DND-41 (cell line): ENCODE measurements at places on chromosomes 5 and 9.

DNA sequence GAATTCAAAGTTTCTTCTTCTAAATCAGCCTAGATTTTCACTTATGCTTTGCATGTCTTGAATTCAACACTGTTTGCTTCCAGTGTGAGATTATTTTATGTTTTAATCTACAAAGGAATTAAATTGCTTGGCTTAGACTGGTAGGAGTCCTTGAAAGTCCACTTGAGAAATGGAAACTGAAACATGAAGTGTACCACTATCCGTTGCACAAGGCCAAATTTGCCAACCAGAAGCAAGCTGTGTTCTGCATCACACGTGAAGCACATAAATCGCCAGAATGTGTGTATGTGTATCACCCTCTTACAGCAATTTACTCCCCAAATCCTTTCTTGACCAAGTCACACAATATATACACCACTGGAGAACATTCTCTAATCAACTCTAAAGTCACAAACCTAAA, 10.3 kb downstream of the SEMA6A start:
- no peaks in the 10 kb centered on the region for H3K4me1 ChIP-seq
- H3K27me3 ChIP-seq, result no peaks in the 10 kb centered on the region
- no peak overlapping the region for H3K27ac ChIP-seq
- H3K4me3 ChIP-seq, result no peak overlapping the region
- no peaks in the 10 kb centered on the region for H3K36me3 ChIP-seq

GRCh38 chr9:127942216-127943010, 4.8 kb upstream of the DPM2 start:
- H3K4me3 ChIP-seq, result no peak overlapping the region
- no peak overlapping the region for H3K27ac ChIP-seq
- DNase-seq, result peak; percentile 59
- peaks cover 13% of the 10 kb centered on the region for H3K4me1 ChIP-seq
- no peaks in the 10 kb centered on the region for H3K27me3 ChIP-seq
- peaks cover 22% of the 10 kb centered on the region; the same call in 1 of the 2 replicates for H3K36me3 ChIP-seq

- no peak overlapping the region for H3K4me3 ChIP-seq
- H3K4me1 ChIP-seq, result no peaks in the 10 kb centered on the region
- no peak for DNase-seq
- H3K36me3 ChIP-seq, result peaks cover 10% of the 10 kb centered on the region; the same call in 1 of the 2 replicates
- H3K27me3 ChIP-seq, result no peaks in the 10 kb centered on the region
Observed at GRCh38 chr9:112241491-112241890, 66.4 kb upstream of the SUSD1 start.

- H3K4me1 ChIP-seq, result peaks cover 18% of the 10 kb centered on the region
- H3K27me3 ChIP-seq, result no peaks in the 10 kb centered on the region
- no peak for DNase-seq
- H3K4me3 ChIP-seq, result no peak overlapping the region
- H3K27ac ChIP-seq, result no peak overlapping the region
- no peaks in the 10 kb centered on the region for H3K36me3 ChIP-seq
Observed at GRCh38 chr9:90946982-90947381, 145.4 kb downstream of the SYK start.

DNA sequence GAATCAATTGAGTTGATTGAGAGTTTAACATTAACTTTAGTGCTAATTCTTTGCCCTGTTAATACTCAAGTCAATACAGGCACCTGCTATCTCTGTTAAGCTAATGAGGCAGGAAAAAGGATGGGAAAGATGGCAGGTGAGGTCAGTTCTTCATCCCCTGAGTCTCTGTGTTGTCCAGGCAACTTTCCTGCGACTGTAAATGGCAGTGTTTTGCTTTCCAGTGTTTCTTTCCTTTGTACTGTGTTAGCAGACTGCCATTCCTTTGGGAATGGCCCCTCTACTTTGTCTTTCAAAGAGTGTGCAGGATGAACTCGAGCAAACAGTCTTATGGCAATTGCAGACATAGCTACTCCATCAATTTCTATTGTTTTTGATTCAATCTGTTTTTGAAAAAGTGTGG, 202.2 kb upstream of the VLDLR start:
- no peaks in the 10 kb centered on the region for H3K36me3 ChIP-seq
- peaks cover 13% of the 10 kb centered on the region for H3K4me1 ChIP-seq
- H3K27ac ChIP-seq, result no peak overlapping the region
- no peak for DNase-seq

DNA sequence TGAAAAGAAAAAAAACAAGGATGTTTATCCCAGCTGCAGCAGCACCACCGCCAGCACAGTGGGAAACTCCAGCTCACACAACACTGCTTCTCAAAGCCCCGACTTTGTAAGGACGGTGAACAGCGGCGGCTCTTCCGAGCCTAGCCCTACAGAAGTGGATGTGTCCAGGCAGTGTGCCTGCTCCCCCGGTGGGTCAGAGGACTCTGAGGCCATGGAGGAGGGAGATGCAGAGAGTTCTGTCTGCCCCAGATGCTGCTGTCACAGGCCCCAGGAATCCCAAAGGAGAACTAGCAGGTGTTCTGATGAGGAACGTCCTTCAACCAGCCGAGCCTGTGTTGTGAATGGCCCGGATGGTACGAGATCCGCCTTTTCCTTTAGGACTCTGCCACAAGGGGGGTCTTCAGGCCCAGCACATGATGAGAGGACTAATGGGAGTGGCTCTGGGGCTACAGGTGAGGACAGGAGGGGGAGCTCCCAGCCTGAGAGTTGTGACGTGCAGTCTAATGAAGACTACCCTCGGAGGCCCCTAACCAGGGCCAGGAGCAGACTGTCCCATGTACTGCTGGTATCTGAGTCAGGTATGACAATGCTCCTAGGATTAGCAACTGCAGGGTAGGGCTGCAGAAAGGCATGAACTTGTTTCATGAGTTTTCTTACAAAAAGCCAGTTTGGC, 43.7 kb downstream of the FBXO38 start:
- H3K27me3 ChIP-seq, result no peaks in the 10 kb centered on the region
- H3K27ac ChIP-seq, result no peak overlapping the region
- no peak for DNase-seq

- no peak overlapping the region for H3K4me3 ChIP-seq
- no peak for DNase-seq
- no peak overlapping the region for H3K27ac ChIP-seq
- H3K36me3 ChIP-seq, result no peaks in the 10 kb centered on the region
- no peaks in the 10 kb centered on the region for H3K4me1 ChIP-seq
- H3K27me3 ChIP-seq, result no peaks in the 10 kb centered on the region
Observed at GRCh38 chr5:145980718-145981117, 44.3 kb downstream of the SH3RF2 start.

DNA sequence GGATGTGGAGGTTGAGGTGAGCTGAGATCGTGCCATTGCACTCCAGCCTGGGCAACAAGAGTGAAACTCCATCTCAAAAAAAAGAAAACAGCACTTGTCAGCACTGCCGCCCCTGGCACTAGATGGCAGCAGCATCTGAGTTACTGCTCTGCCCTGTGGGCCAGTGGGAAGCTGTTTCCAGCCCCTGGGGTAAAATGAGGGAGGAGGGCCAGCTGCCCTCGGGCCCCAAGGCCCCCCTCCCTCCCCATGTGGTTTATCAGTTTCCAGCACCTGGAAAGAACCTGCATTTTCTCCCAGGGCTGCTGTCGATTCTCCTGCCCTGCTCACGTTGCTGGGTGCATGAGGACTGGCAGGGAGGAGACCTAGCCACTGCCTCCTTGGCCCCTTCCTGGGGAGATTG, 13.2 kb upstream of the CEL start:
- no peak overlapping the region for H3K4me3 ChIP-seq
- DNase-seq, result peak; percentile 24
- H3K27ac ChIP-seq, result no peak overlapping the region
- H3K4me1 ChIP-seq, result no peaks in the 10 kb centered on the region
- H3K36me3 ChIP-seq, result peaks cover 88% of the 10 kb centered on the region

GRCh38 chr9:37574241-37574721, 1.9 kb downstream of the FBXO10 start:
- no peaks in the 10 kb centered on the region for H3K27me3 ChIP-seq
- DNase-seq, result no peak
- H3K36me3 ChIP-seq, result peaks cover 17% of the 10 kb centered on the region
- no peak overlapping the region for H3K27ac ChIP-seq

DNA sequence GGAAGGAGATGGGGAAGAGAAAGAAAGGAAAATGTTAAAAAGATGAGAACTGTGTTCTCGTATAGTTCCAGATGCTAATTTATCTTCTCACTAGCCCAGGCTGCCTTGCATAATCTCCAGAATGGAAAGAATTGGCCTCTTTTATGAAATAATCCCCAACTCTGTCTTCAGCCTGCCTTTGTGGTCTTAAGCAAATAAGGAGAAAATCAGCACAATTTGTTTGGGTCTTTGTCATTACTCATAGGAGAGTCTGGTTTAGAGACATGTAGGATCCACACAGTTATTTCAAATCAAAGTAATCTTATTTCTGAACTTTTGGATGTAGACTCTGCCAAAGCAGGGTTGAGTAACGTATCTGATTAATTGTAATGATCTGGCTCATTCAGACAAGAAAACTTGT, 50.7 kb upstream of the CAMK4 start:
- no peak overlapping the region for H3K4me3 ChIP-seq
- no peak overlapping the region for H3K27ac ChIP-seq
- DNase-seq, result no peak
- no peaks in the 10 kb centered on the region for H3K36me3 ChIP-seq

DNA sequence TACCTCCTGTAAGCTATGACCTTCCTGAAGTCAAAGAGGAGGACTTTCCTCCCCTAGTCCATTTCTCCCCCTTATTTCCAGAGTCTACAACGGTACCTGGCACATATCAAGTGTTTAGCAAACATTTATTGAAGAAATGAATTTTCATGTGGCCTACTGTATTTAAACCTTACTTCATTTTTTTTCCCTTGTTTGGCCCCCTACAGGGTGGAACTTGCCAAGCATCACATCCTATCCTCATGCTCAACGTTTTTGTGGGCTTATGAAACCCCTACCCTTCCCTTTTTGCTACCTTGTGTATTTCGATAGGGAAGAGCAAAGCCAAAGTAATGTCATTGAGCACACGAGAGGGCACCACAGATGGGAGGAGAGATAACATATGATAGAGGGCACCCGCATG, 1857.8 kb upstream of the WWC1 start:
- no peak for DNase-seq
- no peaks in the 10 kb centered on the region for H3K36me3 ChIP-seq
- H3K4me3 ChIP-seq, result no peak overlapping the region
- no peak overlapping the region for H3K27ac ChIP-seq
- H3K4me1 ChIP-seq, result no peaks in the 10 kb centered on the region

- H3K4me3 ChIP-seq, result no peak within 1 kb of the TSS
- H3K27ac ChIP-seq, result peak within 1 kb of the TSS; percentile 36; the same call in 1 of the 2 replicates
- no peaks in the 10 kb centered on the region for H3K27me3 ChIP-seq
- no peak for DNase-seq
- H3K36me3 ChIP-seq, result no peaks in the 10 kb centered on the region
Observed at GRCh38 chr9:120926397-120926928, at the start of gene TRAF1. TSS of gene TRAF1 (minus strand) at chr9:120926796. CDS start at chr9:120926075, 721 bp downstream.

DNA sequence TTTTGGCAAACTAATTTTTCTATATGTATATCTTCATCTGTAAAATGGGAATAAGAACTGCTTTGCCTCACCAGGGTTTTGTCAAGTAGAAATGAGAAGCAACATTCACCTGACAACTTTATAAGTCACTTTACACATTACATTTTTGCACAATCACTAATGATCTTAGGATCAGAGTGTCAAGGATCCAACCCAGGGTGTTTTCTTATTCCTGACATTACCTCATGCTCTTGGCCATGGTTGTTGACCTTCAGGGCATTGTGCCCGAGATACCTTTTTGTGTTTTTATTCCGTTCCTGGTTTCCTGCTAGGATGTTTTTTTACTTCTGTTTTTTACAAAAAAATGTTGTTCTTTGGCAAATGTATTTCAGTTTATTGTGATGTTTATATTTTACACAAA, 22.2 kb upstream of the RASA1 start:
- H3K27ac ChIP-seq, result no peak overlapping the region
- DNase-seq, result no peak
- no peaks in the 10 kb centered on the region for H3K36me3 ChIP-seq
- no peaks in the 10 kb centered on the region for H3K4me1 ChIP-seq
- H3K27me3 ChIP-seq, result no peaks in the 10 kb centered on the region
- H3K4me3 ChIP-seq, result no peak overlapping the region

DNA sequence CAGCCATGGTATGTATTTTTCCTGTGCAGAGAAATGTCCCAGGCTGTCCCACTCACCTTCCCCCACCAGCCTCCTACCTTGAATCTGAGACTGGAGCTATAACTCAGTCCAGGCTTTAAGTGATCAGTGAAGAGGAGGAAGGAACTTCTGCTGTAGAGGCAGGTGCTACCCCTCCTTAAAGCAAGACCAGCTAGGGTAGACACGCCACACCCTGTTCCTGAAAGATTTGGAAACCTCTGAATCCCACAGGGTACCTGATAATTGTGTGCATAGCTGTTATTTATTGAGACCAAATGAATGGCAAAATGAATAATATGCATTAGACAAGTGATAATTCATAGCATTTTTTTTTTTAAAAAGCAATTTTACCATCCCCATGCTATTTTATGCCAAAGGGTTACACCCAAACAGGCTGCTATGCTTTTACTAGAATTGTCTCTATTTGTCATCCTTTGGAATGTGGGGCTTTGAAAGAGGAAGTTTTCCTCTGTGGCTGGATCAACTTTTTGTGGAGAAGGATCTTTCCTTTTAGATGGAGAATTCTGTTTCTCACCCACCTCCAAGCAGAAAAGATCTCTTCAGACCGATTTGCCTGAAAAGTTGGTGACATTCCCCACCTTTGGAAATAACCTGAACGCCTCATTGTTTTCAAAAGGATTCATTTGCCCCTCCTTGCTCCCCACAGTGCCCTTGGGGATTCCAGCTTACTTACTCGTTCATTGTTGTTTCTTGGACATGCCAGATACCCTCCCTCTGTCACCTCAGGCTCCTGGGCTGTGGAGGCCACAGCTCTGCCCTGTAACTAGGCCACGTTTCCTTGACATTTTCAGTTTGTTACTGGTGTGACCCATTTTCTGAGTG, 248.7 kb downstream of the NR3C1 start:
- H3K4me1 ChIP-seq, result no peaks in the 10 kb centered on the region
- no peaks in the 10 kb centered on the region; the same call in 1 of the 2 replicates for H3K36me3 ChIP-seq
- no peaks in the 10 kb centered on the region for H3K27me3 ChIP-seq
- H3K27ac ChIP-seq, result no peak overlapping the region
- no peak overlapping the region for H3K4me3 ChIP-seq

DNA sequence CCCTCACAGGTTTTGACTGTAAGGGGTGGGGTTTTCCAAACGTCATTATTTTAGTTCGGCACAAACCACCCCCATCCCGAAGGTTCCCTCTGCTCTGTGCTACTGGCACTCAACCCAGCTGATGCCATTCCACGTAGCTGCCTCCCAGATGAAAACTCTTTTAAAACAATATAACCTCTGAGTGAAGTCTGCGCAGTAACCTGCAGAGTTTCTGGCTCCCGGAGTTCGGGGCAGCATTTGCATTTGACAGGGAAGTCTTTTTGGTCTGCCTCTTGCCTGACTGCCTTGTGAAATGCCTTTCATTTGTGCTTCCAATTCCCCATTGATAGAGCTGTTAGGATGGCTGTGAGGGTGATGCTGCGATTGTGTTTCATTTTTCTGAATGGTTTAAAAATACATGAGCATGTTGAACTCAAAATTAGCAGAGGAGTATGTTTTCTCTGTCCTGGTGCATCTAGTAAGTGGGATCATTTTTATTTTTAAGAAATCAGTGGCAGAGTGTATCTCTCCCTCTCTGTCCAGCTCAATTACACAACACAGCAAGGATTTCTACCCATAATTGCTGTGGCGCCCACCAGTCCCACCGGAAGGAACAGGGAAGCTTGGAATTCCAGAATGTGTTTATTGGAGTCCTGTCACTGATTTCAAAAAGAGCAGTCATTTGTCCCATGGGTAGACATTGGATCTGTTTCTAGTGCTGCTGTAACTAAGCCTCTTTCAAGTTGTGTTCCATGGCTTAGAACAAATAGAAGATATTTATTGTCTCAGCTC, 24.8 kb downstream of the ADCY2 start:
- H3K27me3 ChIP-seq, result no peaks in the 10 kb centered on the region
- no peaks in the 10 kb centered on the region for H3K36me3 ChIP-seq
- no peaks in the 10 kb centered on the region for H3K4me1 ChIP-seq
- H3K4me3 ChIP-seq, result no peak overlapping the region
- H3K27ac ChIP-seq, result no peak overlapping the region

GRCh38 chr9:21964925-21965385, 29.2 kb downstream of the CDKN2A start:
- no peak overlapping the region for H3K4me3 ChIP-seq
- no peak overlapping the region for H3K27ac ChIP-seq
- no peaks in the 10 kb centered on the region for H3K27me3 ChIP-seq
